RPMI7951 (cell line): ENCODE measurements at places on chromosomes 1 and 21. TPM values are rescaled to one million over a fixed set of nuclear protein-coding genes. Genes with fewer than 3 reads are reported as not detected.

GRCh38 chr1:173862769-173863223 lies 5.0 kb downstream of the GAS5 start:
- no peak for DNase-seq

DNA sequence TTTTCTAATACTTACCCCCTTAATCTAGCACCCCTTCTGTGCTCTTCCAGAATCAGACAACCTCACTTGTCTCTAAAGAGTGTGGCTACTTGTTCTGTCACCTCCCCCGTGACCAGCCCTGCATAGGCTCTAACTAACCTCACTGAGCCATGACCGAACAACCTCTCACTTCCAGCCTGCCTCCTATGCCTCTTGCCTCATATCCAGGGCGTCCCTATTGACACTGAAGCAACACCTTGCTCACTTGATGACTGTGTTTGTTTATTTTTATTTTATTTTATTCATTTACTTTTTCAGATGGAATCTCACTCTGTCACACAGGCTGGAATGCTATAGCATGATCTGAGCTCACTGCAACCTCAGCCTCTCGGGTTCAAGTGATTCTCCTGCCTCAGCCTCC lies 235.1 kb upstream of the B3GALT2 start:
- no peak for DNase-seq

- no peak for DNase-seq
These were observed 24.0 kb downstream of the PLA2G5 start for GRCh38 chr1:20093940-20094391.

DNA sequence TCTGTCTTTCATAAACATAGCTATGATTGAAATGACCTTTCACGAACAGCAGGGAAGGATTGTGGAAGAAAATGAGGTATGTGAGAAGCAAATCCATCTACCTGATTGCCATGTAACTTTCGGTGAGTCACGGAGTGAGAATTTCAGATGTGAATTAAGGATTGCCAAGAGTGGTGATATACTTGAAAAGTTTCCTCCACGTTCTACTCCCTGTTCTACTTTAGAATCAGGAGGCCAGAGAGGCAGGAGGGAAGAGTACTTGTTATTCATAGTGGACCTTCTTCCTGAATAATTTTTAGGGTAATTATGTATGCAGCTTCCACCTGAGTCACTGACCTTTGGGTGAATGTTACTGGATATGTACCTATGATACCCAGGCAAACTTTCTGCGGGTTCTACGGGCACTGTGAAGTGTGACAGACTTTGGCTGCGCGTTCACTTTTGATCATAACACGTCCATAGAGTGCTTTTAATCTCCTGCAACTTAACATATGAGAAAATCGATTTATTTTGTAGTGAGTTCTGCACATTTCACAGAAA lies 2.6 kb upstream of the KCNE1 start:
- DNase-seq = no peak

- no peak for DNase-seq
These were observed 16.3 kb downstream of the CAPZB start for GRCh38 chr1:19469004-19469403.

GRCh38 chr1:3542676-3543075 lies 68.6 kb downstream of the MEGF6 start:
- DNase-seq = no peak

- DNase-seq = no peak
These were observed 41.7 kb upstream of the ZC3H12A start for GRCh38 chr1:37432716-37433115.

GRCh38 chr1:24886241-24886640 lies 43.8 kb downstream of the RUNX3 start:
- no peak for DNase-seq

DNA sequence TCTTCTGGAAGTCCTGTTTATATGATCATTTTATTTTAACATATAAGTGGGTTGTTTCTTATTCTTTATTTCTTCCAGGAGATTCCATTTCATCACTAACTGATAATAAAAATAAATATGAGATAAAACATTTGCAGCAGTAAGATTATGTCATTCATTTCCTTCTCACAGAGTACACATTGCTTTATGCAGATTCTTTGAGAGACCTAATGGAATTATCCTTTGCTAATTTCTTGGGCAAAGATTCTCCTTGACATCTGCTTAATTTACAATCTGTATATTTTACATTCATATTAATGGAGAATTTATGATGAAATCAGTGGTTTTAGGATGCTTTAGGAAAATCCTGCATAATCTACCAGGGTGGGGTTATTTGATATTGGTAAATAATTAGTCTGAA lies 60.6 kb downstream of the PTBP2 start:
- DNase-seq = no peak

DNA sequence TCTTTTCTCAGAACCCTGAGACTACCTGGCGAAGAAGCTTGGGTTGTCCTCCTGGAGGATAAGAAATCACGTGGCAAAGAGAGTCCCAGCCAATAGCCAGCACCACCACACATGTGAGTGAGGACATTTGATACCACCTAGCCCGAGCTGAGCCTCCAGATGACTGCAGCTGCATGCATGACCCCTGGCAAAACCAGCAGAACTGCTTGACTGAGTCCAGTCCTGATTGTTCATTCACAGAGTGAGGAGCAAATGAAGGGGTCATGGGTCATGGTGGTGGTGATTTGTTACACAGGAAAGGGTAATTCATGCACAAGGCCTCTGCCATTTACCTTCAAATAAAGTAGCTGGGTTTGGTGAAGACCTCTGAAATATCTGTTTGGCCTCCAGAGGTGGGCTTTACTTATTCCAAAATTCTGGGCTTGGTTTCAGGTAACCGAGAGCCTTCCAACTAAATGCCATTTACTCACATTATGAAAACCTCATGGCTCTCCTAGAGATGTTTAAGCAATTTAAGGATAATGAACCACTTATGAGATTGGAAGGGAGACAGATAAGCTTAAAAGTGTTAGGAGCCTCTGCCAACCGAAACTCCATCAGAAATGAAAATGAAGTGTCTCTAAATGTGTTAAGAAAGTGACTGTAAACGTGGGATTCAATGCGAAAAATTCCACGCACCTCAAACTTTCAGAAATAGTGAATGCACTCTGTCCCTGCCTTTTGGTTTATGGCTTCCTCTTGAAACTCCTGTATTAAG lies 163.3 kb downstream of the SLC35F3 start:
- peak; percentile 42 for DNase-seq

DNA sequence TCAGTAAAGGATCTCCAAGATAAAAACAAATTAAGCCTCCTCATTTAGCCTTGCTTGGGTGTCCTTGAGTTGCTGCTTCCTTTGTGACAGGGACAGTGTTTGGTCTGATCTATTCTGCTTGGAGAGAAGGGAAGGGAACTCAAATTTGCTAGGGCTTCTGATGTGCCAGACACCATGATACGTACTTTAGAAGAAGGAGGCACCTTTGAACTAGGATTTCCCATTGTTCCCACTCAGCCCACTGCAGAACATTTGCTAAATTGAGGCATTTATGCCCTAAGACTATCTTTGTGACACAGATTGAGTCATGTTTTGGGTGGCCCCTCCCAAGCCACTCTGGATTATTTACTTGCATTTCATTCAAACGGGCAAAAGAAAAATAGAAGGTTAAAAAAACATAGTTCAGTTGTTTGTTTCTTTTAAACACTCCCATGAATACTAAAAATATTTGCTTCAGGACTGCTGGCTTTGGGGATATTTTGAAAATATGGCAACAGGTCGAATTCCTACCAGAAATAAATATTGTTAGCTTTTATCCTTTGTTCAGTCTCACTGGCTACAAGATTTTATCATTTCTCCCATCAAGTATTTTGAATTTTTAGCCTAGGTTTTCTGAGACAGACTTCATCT lies 81.9 kb upstream of the WLS start:
- DNase-seq = no peak

DNA sequence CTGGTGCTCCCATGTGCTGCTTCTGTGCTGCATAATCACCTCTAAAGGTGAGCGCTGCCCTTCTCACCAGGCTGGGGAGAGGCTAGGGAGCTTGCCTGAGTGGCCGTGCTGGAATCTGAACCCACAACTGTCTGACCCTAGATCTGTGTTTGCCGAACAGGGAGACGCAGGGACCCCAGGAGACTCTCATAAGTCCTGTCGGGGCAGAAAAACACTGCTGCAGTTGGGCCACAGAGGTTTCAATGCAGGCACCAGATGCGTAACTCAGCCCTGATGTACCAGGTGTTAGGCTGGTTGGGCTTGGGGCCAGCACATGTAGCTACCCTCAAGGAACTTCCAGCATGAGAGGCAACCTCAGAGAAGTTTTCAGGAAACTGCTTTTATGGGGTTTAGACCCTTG lies 49.5 kb upstream of the DMRTB1 start:
- peak; percentile 30 for DNase-seq

DNA sequence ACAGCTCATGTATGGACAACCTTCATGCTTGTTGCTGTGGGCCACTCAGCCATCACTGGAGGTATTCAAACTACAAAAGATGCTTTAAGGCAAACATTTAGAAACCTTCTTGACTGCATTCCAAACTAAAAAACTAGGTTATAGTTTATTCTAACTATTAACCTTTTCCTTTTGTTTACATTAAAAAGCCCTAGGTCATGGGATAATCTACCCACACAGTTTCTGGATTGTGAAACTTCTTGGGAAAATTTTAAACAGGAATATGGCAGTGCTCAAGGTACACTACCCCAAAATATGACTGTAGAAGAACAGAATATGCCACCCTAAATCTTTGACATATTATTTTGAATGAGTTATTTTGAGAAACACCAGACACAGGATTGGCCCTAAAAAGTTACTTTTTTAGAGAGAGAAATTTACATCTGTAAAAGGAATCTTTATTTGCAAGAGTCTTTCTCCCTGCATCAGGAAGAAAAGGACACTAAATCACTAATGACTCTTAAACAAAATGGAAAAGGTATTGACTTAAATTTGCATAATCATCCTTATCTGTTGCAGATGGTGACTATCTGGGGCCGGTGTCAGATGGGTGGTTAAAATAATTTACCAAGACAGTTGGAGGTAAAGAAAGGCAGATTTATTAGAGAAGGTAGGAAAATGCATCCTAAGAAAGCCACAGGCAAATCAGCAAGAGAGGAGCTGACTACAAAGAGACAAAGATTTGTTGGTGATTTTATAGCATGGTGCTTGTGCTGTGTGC lies 25.1 kb upstream of the NUF2 start:
- DNase-seq = no peak

DNA sequence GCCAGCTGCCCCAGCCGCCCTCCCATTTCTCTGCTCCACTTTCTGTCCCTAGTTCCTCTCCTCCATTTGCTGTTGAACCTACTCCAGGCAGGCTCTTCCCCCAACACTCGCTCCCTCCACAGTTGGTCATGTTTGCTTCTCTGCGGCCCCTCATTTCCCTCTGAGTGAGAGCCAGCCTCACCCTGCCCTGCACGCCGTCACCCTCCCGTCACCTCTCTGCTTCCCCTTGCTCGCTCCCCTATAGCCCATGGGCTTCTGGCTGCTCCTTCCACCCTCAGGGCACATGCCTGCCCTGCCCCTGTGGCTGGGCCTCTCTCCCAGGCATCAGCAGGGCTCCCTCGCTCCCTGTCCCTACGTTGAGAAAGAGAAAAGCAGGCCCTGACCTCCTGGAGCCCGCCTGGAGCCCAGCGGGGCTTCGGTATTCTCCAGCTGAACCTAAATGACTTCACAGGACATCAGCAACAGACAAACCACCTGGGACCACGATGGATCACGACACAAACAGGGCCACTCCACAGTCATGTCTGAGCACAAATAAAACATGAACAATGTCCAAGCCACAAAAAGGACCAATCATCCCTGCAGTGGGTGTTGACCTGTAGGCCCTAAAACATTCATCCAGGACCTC lies 13.3 kb upstream of the THEMIS2 start:
- no peak for DNase-seq

DNA sequence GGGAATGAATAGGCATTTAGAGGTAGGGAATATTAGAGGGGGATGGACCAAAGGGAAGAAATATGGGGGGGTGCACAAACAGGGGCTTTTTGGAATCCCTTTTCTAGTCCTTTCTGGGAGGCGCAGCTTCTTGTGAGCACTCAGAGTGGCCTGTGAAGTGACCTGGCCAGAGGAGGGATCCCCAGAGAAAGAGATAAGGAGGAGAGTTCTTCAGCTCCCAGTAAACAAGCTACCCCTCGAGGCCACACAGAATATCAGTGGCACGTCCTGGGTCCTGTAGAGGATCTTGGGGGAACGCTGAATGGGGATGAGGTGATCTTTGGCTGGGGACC lies 19.4 kb downstream of the VANGL2 start:
- no peak for DNase-seq

DNA sequence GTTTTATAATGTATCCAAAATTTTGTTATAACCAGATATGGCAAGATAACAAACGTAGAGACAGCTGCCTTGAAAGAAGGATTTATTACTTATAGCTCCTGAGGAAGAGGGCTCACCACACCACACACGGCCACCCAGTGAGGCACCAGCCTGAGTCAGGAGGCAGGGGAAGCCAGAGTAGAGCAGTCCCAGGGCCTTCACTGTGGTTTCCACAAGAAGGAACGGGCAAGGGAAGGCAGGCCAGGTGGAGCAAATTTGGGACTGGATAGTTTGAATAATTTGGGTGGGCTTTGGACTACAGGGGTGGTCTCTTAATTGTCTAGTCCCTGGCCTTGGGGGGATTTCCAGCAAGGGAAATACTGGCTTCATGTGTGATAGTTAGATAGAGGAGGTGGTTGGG lies 72.5 kb downstream of the RRAGC start:
- DNase-seq = no peak

DNA sequence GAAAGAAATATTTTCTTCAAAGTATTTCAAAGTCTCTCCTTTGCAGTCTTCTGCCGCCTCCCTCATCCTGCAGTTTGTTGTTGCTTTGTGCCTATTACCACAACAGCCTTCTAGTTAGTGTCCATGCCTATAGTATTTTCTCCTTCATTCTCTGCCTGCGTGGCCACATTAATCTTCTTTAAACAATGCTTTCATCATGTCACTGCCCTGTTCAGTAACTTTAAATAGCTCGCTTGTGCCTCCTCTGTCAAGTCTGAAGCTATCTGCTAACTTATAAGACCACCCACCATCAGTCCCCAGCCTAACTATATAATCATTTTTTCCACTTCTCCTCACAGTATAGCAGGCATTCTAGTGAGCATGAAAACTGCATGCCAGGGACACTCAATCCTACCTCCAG lies 290.3 kb downstream of the PDE4B start:
- no peak for DNase-seq

DNA sequence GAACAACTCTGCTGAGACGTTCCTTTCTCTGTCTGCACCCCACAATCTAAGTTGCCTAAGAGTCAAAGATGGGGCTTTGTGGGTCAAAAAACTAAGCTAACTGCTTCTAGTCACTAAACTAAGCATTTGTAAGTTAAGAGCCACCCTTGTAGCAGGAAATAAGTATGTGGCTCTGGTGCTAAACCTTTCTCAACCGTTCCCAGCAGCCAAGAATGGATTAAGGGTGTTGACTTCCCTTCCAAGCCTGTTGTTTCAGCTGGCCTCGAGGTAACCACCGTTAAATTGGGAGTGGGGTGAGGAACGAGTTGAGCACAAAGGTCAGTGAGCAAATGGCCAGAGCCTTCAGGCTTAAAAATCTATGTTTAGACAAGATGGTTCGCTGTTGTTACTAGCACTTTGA lies 169.1 kb downstream of the TRIM33 start:
- peak; percentile 65 for DNase-seq

GRCh38 chr1:197247465-197247864 lies 20.6 kb upstream of the CRB1 start:
- DNase-seq = no peak

The PADI1 gene
- total RNA-seq = 1.9 and 2.4 TPM in 2 replicates

The LCE1F gene
- not detected in 2 replicates for total RNA-seq

The DCST1 gene
- total RNA-seq = not detected in 2 replicates

The SH3D21 gene
- total RNA-seq = 4.3 and 7.2 TPM in 2 replicates

The TMPRSS3 gene
- total RNA-seq = not detected in 2 replicates

The PADI4 gene
- 3.5 and 6.7 TPM in 2 replicates for total RNA-seq

The S100A3 gene
- total RNA-seq = 7.7 and 15.3 TPM in 2 replicates

The OLFM3 gene
- total RNA-seq = not detected in 2 replicates

The TDRD5 gene
- not detected in 2 replicates for total RNA-seq

The SPATA6 gene
- 6.8 and 7.9 TPM in 2 replicates for total RNA-seq

The PDZK1 gene
- 5.3 and 6.1 TPM in 2 replicates for total RNA-seq
